Globus pallidus (tissue), 1 donor: ENCODE measurements at places on chromosomes 11 and 22.
A peak's percentile ranks its signal among the peaks of the same experiment; 100 is the strongest.

- DNase-seq, result no peak
Observed at GRCh38 chr11:130272336-130272735, 42.4 kb downstream of the ZBTB44 start.

DNA sequence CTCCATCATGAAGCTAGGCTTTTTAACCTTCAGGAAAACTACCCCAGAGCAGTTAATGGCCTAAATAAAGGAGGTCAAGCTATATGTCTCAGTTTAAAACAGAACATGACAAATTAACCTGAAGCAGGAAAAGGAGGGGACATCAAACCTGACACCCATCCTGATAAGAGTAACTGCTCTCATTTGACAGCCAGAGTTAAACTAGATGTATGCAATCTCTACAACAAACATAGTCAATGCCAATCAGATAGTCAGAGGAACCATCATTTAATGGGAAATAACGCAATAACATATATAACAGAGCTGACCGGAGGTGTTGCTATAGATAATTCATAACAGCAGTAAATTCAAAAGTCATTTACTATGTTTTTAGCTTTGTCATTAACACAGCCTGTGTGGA is 3.1 kb downstream of the ZNF202 start:
- DNase-seq, result no peak

- DNase-seq, result no peak
Observed at GRCh38 chr22:28279888-28280287, 360.8 kb upstream of the PITPNB start.

DNA sequence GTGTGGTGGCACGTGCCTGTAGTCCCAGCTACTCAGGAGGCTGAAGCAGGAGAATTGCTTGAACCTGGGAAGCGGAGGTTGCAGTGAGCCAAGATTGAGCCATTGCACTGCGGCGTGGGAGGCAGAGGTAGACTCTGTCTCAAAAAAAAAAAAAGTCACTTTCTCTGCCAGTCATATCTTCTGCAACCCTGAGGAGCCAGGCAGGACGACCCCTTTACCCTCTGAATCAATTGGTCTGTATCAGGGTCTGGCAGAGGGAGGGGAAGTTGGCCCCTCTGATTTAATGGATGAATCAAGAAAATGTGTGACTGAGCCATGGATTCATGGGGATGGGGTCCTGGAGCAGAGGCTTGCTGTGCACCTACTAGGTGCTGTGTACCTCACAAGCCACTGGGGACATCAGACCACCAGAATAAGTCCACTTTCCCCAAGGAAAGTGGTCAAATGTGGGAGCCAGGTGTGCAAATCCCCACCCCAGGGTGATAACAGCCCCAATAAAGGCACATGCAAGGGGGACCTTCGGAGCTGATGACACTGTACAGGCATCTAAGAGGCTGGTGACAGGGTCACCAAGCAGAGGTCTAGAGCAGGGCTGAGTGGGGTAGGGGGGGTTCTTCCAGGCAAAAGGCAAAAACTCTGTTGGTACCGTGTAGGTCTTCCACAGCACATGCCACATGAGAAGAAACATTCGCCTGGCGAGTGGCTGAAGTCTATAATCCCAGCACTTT is 29.0 kb downstream of the TXN2 start:
- DNase-seq, result no peak

GRCh38 chr11:111423250-111423615 is 44.2 kb upstream of the POU2AF1 start:
- no peak for DNase-seq

DNA sequence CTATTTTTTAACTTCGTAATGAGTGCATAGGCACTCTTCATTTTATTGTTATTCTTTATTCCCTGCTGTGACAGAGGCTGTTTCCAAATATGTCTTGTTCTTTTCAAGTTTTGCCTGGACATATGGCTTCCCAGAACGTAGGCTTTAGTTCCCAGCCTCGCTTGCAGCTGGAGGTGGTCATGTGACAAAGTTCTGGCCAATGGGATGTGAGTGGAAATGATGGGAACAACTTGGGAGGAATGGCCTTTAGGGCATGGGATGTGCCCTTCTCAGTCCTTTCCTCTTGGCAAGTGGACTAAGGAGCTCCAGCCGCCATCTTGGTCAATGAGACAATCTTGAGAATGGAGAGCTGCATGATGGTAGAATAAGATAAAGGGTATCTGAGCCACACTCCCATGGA is 70.8 kb upstream of the EIF3D start:
- no peak for DNase-seq

GRCh38 chr11:118136341-118136740 is 16.3 kb downstream of the SCN4B start:
- no peak for DNase-seq

- DNase-seq, result no peak
Observed at GRCh38 chr11:77001613-77002012, 32.6 kb upstream of the B3GNT6 start.

DNA sequence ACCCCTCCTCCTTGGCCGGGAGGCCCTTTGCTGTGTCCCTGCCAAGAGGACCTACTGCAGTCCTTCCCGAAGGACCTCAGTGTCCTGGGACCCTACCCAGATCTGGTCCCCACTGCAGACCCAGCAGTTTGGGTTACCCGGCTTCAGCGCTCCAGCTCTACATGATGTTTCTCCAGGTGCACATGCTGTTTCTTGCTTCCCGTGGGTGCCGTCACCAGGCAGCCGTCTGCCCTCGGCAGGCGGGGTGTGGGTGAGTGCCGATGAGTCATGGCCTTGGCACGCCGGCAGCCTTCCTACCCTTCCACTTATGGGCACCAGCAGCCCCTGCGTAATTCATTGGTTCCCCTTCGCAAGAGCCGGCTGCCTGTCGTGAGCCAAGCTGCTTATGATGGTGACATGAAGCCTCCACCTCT is 101.8 kb downstream of the BCR start:
- peak; percentile 33 for DNase-seq

GRCh38 chr11:2813141-2813908 is 72.2 kb downstream of the CDKN1C start:
- no peak for DNase-seq

GRCh38 chr11:28176351-28176750 is 68.2 kb downstream of the METTL15 start:
- DNase-seq, result no peak

GRCh38 chr11:62874851-62875250 is 5.8 kb upstream of the SLC3A2 start:
- no peak for DNase-seq

DNA sequence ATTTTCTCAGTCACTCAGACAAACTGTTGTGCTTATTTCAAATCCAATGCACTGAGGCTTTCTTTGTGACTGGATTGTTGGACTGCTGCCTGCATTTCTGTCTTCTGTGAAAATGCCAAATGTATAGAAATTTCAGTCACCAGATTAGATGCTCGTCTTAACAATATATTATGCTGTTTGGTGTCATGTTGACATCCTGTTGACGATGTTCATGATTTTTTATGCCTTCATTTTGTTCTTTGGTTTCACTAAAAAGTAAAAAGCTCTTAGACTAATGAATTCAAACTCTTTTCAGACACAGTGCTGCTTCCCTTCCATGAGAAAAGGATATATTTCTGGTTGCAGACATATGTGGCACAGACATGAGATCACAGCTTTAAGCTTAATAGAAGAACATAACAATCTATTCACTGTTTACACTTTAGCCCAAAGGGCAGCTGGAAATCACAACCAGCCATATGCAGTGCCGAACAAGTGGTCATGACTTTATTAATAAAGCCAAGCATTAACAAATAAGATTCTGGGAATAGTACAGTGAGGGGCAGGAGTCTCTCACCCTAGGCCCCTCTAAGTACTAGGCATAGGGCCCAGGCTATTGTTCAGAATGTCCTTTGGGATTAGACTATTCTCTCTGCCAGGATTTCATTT is 9.4 kb upstream of the SOX6 start:
- peak; percentile 10 for DNase-seq

DNA sequence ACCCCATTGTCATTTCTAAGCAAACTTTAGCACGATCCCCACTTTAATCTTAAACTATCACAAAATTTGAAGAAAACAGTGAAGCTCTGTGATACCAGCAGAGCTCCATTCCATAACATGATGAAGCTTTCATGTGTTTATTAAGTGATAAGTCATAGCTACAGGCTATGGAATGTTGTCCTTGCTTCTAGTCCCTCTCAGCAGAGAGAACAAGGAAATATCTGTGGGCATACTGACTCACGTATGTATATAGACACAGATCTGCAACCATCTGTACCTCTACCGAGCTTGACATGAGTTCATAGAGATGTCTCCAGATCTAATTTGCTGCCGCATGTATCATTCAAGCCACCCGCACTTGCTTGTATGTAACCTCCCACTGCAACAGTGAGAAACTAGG is 588.9 kb downstream of the ETS1 start:
- no peak for DNase-seq

GRCh38 chr11:79940165-79940564 is 499.3 kb upstream of the TENM4 start:
- DNase-seq, result no peak

DNA sequence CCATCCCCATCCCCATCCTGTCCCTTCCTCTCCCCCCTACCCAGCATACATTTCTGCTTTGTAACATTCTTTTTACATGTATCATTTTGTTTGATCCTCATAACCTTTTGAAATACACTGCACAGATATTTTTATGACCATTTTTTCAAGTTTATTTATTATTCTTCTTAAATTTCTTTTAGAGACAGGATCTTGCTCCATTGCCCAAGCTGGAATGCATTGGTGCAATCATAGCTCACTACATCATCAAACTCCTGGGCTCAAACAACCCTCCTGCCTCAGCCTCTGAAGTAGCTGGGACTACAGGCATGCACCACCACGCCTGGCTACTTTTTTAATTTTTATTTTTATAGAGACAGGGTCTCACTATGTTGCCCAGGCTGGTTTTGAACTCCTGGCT is 99.4 kb upstream of the AKIP1 start:
- DNase-seq, result no peak

DNA sequence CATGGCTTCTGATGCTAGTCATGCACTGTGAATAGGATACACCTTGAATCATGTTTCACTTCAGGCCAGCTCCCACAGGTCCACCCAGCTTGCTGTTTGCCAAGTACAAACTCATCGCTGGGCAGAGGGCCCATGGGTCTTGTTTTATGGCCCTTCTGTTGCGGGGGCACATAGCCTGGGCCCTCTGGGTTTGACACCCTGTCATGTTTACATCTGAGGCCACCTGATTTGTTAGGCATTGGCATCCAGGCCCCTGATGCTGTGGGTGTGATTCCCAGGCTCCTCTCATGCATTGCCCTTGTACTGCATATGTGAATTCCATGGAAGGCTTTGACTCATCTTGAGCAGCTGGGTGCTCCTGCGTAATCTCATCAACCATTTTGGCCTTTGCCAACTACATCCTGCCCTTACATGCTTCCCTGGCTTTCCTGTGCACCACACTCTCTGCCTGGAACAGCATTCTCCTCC is 32.6 kb downstream of the PPFIBP2 start:
- DNase-seq, result no peak

DNA sequence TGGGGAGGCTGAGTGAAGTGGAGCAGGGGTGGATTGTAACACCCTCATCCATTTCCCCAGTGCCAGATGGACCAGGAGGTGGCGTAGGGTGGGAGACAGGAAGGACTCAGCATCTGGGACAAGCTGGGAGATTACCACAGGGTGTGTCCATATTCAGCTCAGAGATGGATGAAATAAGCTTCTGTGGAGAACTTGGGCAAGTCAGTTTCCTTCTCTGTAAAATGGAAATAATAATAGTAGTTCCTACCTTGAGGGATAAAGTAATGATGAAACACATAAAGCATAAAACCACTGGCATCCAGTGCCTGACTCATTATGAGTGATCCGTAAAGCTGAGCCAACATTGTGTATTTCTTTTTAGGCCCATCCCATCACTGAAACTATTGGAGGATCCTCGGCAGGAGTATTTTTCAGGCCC is 607 bp upstream of the ROBO4 start:
- no peak for DNase-seq

- DNase-seq, result no peak
Observed at GRCh38 chr22:19859861-19860510, 5.3 kb upstream of the GNB1L start.

DNA sequence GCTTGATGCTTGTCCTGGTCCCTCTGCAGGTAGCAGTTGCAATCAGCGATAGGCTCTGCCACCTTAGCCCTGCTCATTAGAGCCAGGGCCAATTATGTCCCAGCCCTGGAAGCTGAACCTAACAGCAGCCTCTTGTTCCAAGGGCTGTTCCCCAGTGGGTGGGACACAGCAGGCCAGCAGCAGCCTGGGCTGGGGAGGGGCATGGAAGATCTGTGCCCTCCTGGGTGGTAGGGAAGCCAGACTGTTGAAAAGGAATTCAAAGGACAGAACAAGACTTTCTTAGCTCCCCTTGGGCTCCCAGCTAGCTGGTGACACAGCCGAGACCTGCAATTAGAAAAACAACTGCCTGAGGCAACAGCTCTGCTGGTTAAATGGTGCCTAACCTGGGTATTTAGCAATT is 17.4 kb downstream of the DRD2 start:
- DNase-seq, result no peak

DNA sequence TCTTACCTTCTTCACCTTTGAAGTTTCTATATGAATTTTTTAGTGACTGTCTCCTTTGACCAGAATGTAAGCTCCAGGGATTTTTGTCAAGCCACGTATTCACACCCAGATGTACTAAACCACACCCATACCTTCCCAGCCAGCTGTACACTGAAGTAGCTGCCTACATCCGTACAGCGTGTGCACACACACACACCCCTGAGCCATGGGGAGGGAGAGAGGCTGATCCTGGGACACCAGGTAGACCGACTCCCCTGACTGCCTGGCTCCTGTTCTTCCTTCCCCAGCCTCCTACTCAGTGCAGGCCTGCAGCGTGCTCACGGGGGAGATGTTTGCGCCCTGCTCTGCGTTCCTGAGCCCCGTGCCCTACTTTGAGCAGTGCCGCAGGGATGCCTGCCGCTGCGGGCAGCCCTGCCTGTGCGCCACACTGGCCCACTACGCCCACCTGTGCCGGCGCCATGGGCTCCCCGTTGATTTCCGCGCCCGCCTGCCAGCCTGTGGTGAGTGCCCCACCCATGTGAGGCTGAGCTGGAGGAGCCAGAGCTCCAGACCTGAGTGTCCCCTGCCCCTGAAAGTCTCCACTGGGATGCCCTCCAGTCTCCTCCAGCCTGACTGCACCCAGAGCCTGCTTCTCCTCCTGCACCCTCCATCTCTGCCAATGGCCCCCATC is 25.9 kb downstream of the OTOG start:
- DNase-seq, result no peak

GRCh38 chr11:64186492-64187165 is 658 bp downstream of the STIP1 start:
- peak; percentile 52 for DNase-seq

DNA sequence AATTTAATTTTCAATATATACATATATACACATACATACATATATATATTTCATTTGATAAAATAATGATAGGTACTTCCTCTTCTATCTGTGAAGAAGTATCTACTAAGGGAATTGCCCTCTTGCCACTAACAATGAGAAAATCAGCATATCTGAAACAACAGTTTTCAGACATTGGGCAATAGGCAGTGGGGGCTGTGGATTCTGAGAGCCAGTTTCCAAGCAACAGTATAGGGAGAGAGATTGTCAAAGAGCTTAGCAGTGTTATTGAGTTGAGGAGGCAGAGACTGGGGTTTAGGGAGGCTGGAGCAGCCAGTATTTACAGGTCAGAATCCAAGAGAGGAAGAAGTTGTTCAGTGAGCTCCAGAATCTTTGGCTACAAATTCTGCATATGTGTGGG is 119.3 kb downstream of the ARFGAP2 start:
- DNase-seq, result no peak

GRCh38 chr11:84144531-84144930 is 858.4 kb upstream of the CCDC90B start:
- DNase-seq, result peak; percentile 84

GRCh38 chr11:125263268-125263790 is 98.8 kb downstream of the PKNOX2 start:
- DNase-seq, result peak; percentile 88
